ENCODE measurements at places on chromosomes 6 and 20.

- no peak for DNase-seq
Observed at GRCh38 chr6:3724451-3725144, 26.9 kb downstream of the PXDC1 start.

DNA sequence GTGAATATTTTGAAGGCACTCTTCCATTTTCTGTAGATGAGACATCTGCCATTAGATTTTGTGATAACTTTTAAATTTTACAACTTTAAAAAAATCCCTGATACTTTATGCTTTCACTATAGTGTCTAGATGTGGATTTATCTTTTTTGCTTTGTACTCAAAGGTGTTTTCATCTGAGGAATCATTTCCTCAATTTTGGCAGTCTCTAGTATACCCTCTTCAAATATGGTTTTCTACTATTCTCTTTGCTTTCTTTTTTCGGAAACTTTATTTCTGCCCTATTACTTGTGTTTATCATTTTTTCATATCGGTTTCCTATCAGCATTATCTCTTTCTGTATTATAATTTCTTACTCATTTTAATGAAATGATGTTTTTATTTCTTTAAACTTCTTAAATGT, 62.2 kb downstream of the SLX4IP start:
- no peak for DNase-seq

- no peak for DNase-seq
Observed at GRCh38 chr20:24955045-24955444, 6.0 kb downstream of the CST7 start.

DNA sequence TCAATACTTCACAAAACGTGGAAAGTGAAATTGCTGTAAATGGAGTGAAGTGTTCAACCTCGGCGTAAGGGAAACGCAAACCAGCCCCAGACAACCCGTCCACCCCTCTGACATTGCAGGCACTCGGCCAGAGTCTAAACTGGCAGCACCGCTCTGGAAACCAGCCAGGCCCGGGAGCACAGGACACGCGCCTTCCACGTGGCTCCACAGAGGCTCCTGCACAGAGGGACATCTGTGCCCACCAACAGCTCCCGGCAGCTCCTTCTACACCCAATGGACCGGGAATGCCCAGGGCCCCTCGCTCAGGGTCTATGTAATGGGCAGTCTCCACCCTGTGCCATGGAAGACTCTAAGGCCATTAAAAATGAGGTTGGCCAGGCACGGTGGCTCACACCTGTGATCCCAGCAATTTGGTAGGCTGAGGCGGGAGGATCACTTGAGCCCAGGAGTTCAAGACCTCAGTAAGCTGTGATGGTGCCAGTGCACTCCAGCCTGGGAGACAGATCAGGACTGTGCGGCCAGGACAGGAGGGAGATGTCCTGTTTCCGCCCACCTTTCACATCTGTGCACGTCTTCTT, 3.4 kb upstream of the HELZ2 start:
- DNase-seq: no peak

DNA sequence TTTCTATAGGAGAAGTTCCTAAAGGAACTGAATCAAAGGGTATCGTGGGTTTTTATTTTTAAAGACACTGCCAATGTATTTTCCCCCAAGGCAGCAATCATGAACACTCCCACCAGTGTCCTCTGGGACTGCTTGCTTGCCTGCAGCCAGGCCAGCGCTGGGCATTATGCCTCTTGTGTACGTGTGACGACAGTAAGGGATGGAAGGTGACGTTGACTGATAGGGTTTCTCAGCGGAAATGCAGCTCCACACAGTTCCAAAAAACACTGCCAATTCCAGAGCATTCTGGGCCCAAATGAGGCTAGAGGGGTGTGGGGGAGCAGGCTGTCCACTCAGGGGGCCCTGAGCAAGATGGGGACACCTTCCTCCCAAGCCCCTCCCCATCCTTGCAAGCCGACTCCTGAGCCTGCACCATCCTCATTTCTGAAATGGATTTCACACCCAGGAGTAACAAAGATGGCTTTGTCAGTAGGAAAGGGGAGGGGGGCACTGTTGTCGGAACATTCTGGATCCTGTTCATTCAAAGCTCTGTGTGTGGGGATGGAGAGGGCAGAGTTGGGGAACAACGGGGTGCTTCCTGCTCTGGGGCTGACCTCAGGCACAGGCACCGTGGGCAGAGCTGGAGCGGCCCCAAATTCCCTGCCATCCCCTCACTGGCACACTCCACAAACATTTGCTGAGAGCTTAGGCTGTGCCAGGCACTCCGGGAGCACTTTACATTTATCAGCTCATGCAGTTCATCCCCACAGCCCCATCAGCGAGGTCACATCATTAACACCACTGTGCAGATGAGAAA, 20.0 kb downstream of the PREX1 start:
- DNase-seq: no peak

DNA sequence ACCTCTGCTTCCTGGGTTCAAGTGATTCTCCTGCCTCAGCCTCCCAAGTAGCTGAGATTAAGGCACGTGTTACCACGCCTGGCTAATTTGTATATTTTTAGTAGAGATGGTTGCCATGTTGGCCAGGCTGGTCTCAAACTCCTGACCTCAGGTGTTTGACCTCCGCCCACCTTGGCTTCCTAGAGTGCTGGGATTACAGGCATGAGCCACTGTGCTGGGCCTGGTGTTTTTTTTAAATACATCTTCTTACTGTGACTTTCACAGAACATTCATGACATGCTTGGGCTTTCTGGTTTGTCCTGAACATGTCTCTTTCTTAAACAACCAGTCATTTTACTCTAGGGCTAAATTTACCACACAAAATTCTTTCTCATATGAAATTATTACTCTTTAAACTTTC, 34.7 kb upstream of the FAM8A1 start:
- no peak for DNase-seq

DNA sequence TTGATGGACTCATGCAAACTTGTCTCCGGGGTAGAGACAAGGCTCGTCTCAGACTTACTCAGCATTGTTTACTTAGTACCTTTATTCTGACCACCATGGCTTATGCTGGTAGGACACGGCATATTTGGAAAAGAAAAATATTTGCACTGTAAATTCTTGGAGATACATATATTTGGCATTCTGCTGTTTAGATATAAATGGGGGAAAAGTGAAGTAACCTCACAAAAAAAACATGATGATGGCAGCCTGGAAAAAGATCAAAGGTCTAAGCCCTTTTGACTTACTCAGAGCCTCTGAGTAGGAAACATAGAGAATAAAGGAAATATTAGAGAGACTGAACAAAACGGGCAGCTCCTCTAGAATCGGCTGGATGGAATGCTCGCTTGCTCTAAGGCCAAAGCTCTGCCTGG, 32.5 kb downstream of the PDE10A start:
- no peak for DNase-seq

DNA sequence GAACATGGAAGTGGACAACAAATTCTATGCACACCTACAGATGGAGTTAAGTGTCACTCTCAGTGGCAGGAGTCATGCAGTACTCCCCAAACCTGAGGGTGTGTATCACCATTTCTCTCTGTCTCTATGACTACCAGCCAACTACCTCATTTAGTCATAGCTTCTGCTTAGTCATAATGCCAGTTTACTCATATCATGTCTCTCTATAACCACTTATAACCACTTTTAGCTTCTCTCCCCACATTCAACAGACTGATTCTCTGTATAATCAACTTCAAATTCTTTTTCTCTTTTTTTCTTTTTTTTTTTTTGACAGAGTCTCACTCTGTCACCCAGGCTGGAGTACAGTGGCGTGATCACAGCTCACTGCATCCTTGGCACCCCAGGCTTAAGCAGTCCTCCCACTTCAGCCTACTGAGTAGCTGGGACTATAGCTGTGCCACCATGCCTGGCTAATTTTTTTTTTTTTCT, 13.8 kb upstream of the GTF3C6 start:
- DNase-seq: peak; percentile 89

DNA sequence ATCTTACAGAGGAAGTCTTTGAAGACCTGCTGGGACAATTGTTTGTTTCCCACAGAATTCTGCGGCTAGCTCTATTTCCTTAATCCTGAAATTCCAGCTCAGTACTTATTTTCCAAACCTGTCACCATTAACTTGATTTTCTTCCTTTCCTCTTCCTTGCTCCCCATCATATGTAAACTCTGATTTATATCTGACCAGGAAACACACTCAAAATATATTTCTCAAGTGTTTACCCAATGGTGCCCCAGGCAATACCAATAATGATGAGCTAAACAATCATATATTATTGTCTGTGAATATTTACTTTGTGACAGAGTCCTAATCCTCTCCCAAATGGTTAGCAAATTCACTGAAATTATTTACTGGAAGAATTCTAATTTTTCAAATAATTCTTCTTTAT, 597.3 kb downstream of the PKHD1 start:
- DNase-seq: no peak

All from CD4-positive, CD25-positive, alpha-beta regulatory T cell (primary cell).